ENCODE measurements at places on chromosomes 5 and 9. TPM values are rescaled to one million over a fixed set of nuclear protein-coding genes. Genes with fewer than 3 reads are reported as not detected.
A peak's percentile ranks its signal among the peaks of the same experiment; 100 is the strongest.

Gene DOCK2
- 7.9 TPM for total RNA-seq

Gene C5
- total RNA-seq: 1.6 TPM

Gene SPINK7
- total RNA-seq: not detected

Gene SLCO4C1
- total RNA-seq: 0.08 TPM

Gene BAG1
- total RNA-seq: 132 TPM

Gene SHOC1
- total RNA-seq: not detected

Gene CD14
- total RNA-seq: 46.1 TPM

Gene PCDHB7
- 0.87 TPM for total RNA-seq

Gene MAMDC2
- total RNA-seq: 10.8 TPM

Gene TESK1
- total RNA-seq: 27.3 TPM

Gene GABRG2
- total RNA-seq: not detected

Gene ATOSB
- total RNA-seq: 15.5 TPM

Gene C9
- not detected for total RNA-seq

Gene OR1K1
- total RNA-seq: not detected

Gene NUTM2F
- not detected for total RNA-seq

Gene OR4F3
- total RNA-seq: not detected

- no peak for DNase-seq
These were observed 10.1 kb downstream of the DAP start for GRCh38 chr5:10750909-10751308.

DNA sequence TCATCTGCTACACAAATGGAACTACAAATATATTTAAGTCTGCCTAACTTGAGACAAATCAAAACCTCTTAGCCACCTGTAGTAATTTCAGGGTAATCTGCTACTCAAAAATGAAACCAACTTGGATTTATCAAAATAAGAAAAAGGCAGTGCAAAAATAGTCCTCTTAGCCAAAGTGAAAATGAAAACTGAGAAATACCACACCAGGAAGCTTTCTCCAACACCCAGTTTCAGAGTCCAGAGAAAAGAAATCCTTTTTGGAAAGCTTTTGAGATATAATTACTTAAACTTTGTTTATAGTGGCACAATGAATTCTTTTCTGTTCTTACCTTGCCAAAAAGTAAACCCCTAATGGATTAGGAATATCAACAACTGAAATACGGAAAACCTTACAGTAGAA is 990.4 kb downstream of the EFNA5 start:
- DNase-seq: no peak

DNA sequence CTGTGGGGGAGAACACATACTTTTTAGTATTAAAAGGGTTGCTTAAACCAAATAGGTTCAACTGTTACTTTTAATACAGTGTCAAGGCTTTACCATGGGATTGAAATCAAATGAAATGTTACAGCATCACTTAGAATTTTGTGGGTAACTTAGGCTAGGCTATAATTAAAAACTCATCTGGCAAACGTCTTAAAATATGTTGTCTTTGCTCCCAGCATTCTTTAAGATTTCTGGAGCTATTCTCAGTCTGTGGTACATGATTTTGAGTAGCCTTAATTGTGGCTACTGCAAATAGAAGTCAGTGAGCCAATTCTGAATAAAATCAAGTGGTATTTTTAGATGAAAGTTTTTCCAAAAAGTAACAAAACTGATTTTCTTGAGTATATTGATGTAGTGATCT is 30.7 kb downstream of the UHRF2 start:
- no peak for DNase-seq

- DNase-seq: no peak
These were observed 5.3 kb upstream of the FAM151B start for GRCh38 chr5:80482578-80482977.

GRCh38 chr5:53991942-53992341 is 318.4 kb downstream of the ARL15 start:
- no peak for DNase-seq

GRCh38 chr9:97714435-97714834 is 17.3 kb upstream of the XPA start:
- no peak for DNase-seq

DNA sequence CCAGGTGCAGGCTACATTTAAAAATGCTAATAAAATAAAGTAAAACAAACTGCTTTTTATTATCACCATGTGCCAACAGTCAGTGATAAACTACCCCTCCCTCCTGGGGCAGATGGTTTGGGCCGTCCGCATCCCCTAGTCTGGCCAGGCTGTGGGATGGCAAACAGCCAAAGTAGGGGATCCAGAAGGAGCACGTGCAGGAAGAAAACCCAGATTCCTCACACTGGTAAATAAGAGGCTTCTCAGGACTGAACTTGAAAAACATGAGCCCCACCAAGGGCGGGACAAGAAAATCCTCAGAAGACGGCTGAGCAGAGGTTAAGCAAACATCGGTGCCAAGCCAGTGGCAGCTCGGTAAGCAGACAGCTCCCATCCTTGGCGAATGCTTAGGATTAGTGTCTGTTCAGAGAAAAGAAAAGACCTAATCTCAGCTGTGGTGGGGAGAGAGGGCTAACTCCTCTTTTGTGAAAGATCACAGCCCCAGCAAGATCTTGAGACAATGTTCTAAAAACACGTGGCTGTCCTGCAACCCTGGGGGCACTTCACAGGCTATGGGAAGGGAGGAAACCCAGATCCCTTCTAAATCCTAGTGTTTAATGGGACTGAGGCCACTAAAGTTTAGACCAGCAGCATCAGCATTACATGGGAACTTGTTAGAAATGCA is 46.5 kb upstream of the GDNF start:
- no peak for DNase-seq

DNA sequence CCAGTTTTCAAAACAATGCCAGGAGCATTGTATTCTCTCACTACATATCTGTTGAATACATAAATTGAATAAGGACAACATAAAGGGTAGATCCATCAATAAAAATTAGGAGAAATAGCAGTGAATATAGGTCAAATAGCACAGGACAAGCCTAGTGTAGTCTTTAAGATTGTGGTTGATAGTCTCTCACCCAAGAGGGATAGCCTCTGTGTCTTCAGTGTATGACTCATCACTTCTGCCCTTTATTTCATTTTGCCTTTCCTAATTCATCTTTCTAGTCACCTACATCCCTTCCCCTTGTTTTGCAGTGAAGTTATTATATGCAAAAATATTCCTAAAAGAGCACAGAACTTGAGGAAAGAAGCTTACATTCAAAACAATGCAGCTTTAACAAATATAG is 335.0 kb upstream of the TUSC1 start:
- DNase-seq: no peak

GRCh38 chr5:100723229-100723628 is 179.9 kb downstream of the ST8SIA4 start:
- DNase-seq: no peak

DNA sequence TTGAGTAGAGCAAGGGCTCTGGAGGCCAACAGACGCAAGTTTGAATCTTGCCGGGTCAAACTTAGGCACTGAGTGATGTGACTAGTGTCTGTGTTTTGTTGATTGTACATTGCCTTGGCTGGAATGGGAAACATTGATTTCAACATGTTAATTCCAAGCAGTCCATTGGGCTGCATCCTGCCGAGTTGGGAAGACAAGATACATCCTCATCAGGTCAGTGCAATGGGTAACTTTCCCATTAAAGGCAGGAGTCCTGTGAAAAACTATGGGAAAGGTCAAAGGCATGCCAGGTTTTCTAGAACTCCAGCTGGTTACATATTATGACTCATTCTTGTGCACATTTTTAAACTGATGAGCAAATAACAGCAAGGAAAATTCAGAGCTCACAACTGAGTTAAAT is 126.5 kb upstream of the ABCA1 start:
- no peak for DNase-seq

DNA sequence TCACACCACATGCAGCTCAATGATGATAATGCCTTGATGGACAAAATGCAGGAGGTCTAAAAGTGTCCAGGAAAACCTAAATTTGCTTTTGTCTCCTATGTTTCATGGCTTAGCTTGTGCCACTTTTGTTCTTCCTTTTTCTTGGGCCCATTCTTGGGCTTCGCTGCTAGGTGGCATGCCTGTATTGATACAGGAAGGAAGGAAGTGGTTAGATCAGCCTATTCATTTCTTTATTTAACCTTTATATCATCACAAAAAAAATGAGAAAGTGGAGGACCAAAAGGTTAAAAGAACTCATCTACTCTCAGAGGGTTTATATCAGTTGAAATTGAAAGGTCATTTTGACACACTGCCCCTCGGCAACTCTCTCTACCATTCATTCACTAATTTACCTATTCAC is 260.2 kb downstream of the ARHGAP26 start:
- DNase-seq: no peak

DNA sequence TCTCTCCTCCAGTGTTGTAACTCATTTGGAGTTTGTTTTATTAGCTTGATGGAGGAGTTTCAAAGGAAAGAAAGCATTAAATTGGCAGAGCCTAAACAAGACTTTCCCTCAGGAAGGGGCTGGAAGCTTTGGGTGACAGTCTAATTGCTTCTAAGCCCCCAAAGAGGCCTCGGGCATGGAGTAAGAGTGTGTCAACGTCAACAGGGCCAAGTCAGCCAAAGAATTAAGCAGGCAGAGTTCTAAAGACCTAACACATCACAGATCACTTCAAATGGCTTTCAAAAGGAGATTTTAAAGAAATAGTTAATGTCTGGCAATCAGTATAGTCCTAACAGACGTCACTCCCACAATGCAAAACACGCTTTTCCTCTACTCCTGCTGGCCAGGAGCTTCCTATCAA is 234.5 kb downstream of the EFNA5 start:
- no peak for DNase-seq

DNA sequence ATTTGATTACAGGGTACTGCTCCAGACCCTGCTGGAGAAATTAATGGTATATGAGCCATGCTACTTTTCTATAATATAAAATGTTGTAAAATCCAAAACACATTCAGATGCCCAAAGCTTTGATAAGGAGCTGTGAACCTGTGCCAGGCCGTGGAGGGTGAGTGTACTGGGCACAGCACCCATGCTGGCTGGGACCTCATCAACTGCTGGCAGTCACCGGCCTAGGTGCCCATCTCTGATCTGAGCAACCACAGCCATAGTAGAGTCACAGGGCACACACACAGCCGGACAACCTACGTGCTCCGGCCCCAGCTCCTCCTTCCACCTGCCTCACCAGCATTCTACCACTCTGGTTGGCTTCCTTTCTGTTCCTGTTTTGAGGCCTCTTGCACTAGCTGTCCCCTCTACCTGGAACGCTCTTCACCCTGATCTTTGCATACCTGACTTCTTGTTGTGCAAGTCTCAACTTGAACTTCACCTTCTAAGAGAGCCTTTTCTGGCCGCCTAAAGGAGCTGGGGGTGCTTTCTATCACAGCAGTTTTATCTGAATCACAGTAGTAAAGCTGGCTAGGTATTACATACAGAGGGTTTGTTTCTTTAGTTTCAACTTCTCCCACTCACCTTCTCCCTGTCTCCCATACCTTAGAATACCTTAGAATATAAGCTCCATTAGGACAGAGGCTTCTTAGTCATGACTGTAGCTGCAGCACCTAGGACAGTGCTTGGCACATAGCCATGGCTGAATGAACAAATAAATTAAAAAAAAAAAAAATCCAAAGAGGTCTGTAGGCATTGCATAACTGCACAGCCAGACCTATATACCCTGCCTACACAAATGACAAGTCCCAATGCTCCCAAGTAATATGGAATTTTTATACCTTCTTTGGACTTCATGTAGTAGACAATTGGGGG is 51.7 kb downstream of the MED27 start:
- DNase-seq: no peak

GRCh38 chr9:105901514-105902109 is 207.3 kb downstream of the TMEM38B start:
- DNase-seq: no peak

DNA sequence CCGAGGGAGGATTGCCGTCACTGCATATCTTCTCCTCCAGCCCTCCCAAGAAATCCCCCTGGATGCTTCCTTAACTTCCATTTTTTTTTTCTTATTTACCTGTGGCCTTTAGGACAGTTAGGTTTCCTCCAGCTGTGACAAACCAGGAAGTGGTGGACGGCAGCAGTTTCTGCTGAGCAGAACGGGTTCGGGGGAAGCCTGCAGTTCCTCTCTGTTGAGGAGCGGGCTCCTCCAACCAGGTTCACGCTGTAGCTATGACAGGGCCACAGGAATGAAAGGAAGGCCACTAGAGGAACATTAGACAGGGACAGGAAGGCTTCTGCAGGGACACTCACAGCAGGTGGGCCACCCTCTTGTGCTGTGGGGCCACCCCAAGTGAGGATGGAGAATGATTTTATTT is 76.7 kb upstream of the SYK start:
- DNase-seq: no peak

DNA sequence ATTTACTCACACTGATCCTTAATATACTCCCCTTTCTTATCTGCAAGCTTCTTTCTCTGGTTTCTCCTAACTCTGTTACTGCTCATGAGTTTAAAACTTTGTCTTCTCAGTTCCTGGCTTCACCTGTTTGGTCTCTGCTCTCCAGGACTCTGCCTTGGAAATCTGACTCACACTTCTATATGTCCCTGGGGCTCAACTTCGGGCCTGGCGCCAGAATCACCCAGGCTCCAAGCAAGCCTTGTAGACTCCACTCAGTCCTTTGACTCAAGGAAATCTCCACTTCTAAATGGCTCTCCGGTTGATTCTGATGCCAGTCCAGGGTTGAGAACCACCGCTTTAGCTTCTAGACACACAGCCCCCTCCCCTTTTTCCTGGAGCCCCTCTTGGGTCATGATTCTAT is 57.8 kb downstream of the TMC1 start:
- peak; percentile 72 for DNase-seq

Measured in Right ventricle myocardium inferior (tissue), 1 donor.